ENCODE measurements at places on chromosomes 2 and 18.

- H3K27ac ChIP-seq, result no peak overlapping the region
- DNase-seq, result no peak
- no peaks in the 10 kb centered on the region for H3K27me3 ChIP-seq
- H3K36me3 ChIP-seq, result no peaks in the 10 kb centered on the region
- H3K4me1 ChIP-seq, result no peaks in the 10 kb centered on the region
- H3K4me3 ChIP-seq, result no peak overlapping the region
Measured at GRCh38 chr18:52313213-52313612, 26.8 kb upstream of the DCC start.

GRCh38 chr2:155871940-155872339 is 460.6 kb downstream of the NR4A2 start:
- H3K4me3 ChIP-seq, result no peak overlapping the region
- H3K27ac ChIP-seq, result no peak overlapping the region
- no peaks in the 10 kb centered on the region for H3K27me3 ChIP-seq
- DNase-seq, result no peak
- H3K36me3 ChIP-seq, result no peaks in the 10 kb centered on the region
- H3K4me1 ChIP-seq, result no peaks in the 10 kb centered on the region

DNA sequence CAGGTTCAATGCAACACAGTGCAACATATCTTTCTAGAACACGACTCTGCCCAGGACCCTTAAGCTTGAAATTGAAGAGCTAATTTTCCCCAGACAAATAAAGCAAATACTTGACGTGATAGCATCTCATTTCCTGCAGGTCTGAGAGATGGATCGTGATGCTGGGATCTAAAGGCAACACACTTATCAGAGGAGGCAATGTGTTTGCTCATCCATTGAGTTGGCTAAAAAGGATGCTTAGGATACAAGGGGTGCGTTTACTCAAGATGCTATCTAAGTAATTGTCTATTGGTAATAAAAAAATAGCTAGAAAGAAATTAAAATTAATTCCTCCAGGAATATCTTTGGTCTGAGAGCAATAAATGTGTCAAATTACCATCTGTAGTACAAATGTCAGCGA is 129.0 kb downstream of the SOCS6 start:
- no peaks in the 10 kb centered on the region for H3K27me3 ChIP-seq
- H3K4me3 ChIP-seq, result no peak overlapping the region
- H3K36me3 ChIP-seq, result no peaks in the 10 kb centered on the region
- no peaks in the 10 kb centered on the region for H3K4me1 ChIP-seq

- no peaks in the 10 kb centered on the region for H3K36me3 ChIP-seq
- DNase-seq, result no peak
- no peaks in the 10 kb centered on the region for H3K4me1 ChIP-seq
- no peak overlapping the region for H3K4me3 ChIP-seq
- no peaks in the 10 kb centered on the region for H3K27me3 ChIP-seq
- H3K27ac ChIP-seq, result no peak overlapping the region
Measured at GRCh38 chr2:235091421-235091820, 139.6 kb downstream of the SH3BP4 start.

- no peak overlapping the region for H3K4me3 ChIP-seq
- H3K27ac ChIP-seq, result no peak overlapping the region
- DNase-seq, result no peak
- no peaks in the 10 kb centered on the region for H3K36me3 ChIP-seq
Measured at GRCh38 chr2:234864506-234864905, 87.3 kb upstream of the SH3BP4 start.

- no peaks in the 10 kb centered on the region for H3K27me3 ChIP-seq
- H3K4me3 ChIP-seq, result no peak overlapping the region
- DNase-seq, result no peak
- no peaks in the 10 kb centered on the region for H3K36me3 ChIP-seq
Measured at GRCh38 chr2:9941196-9941995, 10.1 kb upstream of the GRHL1 start.

DNA sequence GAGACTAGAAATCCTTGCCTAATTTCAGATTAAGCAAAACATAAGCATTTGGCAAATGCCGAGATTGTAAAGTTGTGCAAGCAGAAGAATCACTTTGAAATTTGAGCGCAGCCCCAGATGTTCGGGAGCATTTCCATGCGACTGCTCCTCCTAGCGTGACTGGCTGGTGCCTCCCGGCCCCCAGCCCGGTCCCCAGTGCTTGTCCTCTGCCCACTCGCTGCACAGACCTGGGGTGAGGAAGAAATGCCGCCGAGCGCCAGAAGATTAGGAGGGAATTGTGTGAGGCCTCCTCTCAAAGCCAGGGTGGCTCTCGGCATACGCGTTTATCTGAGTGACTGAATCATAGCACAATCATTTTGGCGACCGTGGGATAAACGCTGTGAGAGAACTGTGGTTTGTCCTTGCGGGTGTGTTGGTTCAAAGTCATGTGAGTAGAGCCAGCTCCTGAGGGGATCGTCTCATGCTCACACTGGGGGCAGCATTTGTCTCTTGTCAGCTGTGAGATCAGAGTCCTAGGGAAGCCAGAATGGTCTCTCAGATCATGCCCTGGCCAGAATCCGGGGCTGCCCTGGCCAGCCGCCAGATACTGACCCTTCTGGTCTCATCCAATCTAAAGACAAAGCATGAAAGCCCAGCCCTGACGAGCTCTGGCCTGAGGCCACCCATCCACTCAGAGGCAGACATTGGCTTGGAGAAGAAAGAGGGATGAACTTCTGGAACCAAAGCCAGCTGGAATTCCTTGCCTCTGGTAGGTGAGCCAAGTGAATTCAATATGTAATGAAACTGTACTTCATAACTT is 189.3 kb downstream of the SH3RF3 start:
- no peak for DNase-seq
- no peak overlapping the region for H3K27ac ChIP-seq
- no peak overlapping the region for H3K4me3 ChIP-seq

DNA sequence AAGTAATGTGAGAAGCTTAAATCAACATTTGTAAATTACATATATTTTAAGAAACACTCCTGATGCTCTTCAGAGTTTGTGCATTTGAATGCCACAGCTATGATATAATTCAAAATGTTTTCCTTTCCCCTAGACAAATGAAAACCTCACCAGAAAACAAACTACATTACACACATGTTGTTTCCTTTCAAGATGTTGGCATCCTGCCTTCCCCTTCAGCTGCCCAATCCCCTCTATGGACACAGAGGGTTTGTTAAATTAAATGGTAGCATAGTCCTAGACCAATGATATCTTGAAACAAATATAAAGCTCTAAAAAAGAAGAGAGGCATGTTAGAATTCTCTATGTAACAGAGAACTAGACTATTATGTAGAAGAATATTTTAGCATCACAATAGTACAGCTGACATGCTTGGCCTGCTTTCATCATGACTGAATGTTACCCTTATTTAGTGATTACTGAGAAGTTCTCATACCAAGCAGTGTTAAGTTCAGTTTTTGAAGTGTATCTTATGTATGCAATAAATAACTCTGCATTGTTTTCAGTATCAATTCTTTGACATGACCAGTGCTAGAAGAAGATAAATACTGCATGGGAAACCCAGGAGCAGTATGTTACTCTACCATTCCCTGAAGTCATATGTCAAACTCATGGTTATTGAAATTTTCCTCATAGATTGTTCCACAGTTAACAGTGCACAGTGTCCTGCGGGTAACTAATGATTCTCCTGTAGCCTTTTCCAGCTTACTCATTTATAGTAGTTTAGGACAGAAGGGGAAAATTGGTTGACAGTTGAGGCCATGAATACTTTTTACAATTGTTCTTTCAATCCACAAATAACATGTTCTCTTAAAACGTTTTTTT is 316.3 kb upstream of the KCNJ3 start:
- H3K27ac ChIP-seq, result no peak overlapping the region
- H3K4me3 ChIP-seq, result no peak overlapping the region
- no peaks in the 10 kb centered on the region for H3K36me3 ChIP-seq

DNA sequence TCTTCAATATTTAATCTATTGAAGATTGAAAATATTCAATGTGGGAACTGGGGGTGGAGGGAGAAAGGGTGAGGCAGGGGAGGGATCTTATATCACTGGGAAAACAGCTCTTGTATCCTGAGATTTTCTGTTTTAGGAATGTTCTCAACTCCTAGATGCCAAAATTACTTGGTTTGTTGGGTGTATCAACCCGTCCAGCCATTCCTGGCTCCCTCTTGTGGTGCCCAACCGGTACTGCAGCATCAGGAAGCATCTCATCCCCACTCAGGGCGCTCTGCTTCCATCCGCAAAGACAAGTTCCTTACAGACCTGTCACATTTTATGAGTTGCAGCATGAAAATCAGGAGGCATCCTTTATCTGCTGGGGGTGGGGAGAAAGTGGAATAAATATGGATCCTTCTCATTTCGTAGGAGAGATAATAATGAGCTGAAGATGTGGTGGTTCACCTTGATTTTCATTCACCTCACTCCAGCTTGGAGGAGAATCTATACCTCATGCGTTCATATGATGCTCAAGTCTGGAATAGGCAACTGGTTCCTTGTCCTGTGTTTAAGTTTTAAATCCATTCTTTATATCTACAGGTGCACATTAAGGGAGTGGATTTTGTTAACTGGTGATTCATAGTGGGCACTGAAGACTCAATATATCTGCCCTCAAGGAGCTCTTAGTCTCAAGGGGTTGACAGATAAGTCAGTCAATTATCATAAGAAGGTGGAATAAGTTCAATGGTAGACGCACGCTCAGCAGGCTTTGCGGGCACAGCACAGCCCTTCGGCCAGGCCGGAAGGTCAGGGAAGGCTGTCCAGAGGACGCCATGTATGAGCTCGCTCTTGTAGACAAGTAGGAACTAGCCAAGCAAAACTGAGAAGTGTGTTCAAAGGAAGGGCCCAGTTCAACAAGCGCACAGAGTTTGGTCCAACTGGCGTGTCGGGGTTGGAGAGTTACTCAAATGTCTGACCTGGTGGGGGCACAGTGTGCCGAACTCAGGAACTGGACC is 127.3 kb downstream of the RNF144A start:
- no peak overlapping the region for H3K4me3 ChIP-seq
- no peaks in the 10 kb centered on the region for H3K27me3 ChIP-seq

DNA sequence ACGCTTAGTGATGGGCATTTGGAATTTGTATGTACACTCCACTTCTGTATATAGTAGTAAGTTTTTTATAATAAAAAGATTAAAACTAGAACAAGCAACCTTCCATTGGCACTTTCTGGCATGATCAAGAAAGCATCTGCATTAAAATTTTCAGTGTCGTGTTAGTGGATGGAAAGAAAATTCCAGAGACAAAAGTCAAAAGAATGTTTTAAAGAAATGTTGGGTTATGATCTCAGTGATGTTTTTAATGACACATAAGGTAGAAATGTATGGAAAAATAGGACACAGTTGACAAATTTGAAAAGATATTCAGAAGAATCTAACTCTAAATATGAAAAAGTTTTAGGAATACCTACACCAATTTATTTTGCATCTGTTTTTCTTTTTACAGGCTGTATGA is 126.1 kb upstream of the FAM117B start:
- H3K36me3 ChIP-seq, result no peaks in the 10 kb centered on the region
- DNase-seq, result no peak
- no peaks in the 10 kb centered on the region for H3K4me1 ChIP-seq
- no peak overlapping the region for H3K27ac ChIP-seq
- H3K27me3 ChIP-seq, result no peaks in the 10 kb centered on the region

GRCh38 chr2:190535121-190535439 is 558 bp upstream of the NEMP2 start:
- no peaks in the 10 kb centered on the region for H3K36me3 ChIP-seq
- peaks cover 13% of the 10 kb centered on the region for H3K4me1 ChIP-seq
- peak overlapping the region; percentile 83 for H3K27ac ChIP-seq
- peak overlapping the region; percentile 81 for H3K4me3 ChIP-seq
- H3K27me3 ChIP-seq, result no peaks in the 10 kb centered on the region

- H3K4me3 ChIP-seq, result no peak overlapping the region
- H3K27me3 ChIP-seq, result peaks cover 15% of the 10 kb centered on the region
- no peak for DNase-seq
- no peak overlapping the region for H3K27ac ChIP-seq
- H3K4me1 ChIP-seq, result no peaks in the 10 kb centered on the region
Measured at GRCh38 chr2:120539937-120540718, 194.2 kb downstream of the INHBB start.

DNA sequence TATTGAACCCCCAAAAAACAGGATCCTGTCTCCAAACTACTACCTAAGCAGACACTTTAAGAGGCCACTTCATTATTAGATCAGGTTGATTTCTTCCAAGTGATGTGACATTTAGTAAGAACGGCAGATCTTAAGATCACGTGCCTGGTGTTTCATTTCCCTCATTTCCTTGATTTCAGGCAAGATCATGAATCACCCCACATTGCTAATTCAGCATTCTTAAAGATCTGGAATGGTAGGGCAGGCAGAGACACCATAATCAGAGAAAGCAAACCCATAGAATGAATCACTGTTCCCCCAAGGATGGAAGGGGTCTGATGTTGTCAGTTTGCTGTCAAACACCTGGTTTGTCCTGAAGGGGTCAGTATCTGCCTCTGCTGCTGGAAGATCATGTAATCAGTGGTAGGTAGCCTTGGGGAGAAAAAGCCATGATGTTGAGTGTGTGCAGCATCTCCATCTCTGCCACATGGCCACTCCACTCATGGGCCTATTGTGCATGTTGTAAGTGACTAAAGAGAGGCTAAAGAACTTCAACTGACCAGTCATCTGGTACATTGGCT is 133.9 kb downstream of the ARHGAP15 start:
- H3K4me3 ChIP-seq, result no peak overlapping the region
- no peak overlapping the region for H3K27ac ChIP-seq
- H3K36me3 ChIP-seq, result no peaks in the 10 kb centered on the region
- no peaks in the 10 kb centered on the region for H3K27me3 ChIP-seq
- no peaks in the 10 kb centered on the region for H3K4me1 ChIP-seq

GRCh38 chr2:181157326-181157725 is 176.9 kb downstream of the UBE2E3 start:
- H3K4me3 ChIP-seq, result no peak overlapping the region
- H3K27ac ChIP-seq, result no peak overlapping the region
- DNase-seq, result no peak
- H3K36me3 ChIP-seq, result no peaks in the 10 kb centered on the region

DNA sequence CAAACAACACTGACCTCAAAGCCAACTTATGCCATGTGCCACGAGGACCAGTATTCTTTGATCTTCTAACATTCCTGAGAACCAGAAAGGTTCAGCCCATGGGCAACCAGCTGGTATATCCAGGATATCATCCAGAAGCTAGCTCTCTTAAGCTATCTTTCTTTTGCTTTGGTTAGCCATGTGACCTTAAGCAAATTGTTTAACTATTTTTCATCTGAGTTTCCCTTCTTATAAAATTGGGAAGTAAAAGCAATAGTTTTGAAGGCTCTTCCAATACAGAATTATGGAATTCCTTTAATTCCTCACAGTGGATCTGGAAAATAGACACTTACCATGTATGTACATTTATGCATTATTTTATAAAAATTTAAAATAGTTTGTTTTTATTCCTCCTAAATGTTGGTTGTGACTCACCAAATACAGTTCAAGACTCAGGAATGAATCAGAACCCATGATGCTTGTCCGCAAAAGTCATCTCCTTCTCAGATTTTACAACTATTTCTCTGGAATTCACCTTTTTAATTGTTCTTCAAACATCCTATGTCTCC is 435.7 kb downstream of the ZEB2 start:
- no peaks in the 10 kb centered on the region for H3K4me1 ChIP-seq
- no peaks in the 10 kb centered on the region for H3K36me3 ChIP-seq
- H3K27me3 ChIP-seq, result no peaks in the 10 kb centered on the region
- H3K4me3 ChIP-seq, result no peak overlapping the region
- H3K27ac ChIP-seq, result no peak overlapping the region

All from MM.1S (cell line).